ENCODE measurements at places on chromosomes 11 and 22.

DNA sequence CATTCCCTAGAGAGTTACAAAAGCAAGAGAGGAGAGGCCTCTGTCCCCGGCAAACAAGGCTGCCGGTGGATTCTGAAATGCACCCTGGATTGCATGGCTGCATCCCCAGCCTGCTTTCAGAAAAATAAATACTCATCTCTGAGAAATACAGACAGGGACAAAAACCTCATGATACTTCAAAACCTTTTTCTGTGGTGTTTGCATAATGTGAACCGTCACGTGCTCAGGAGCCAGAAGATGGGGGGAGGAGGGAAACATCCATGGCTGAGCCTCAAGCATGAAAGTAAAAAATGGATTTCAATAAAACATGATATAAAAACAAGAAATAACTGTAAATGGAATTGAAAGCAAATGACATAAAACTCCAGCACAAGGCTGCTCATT lies 198.5 kb upstream of the NCAM1 start:
- DNase-seq = no peak

GRCh38 chr11:112520354-112520753 lies 259.7 kb upstream of the PLET1 start:
- DNase-seq = no peak

GRCh38 chr11:42975180-42975529 lies 336.6 kb upstream of the API5 start:
- no peak for DNase-seq

- DNase-seq = no peak
Measured at GRCh38 chr11:4491878-4492606, 9.6 kb downstream of the OR52K1 start.

DNA sequence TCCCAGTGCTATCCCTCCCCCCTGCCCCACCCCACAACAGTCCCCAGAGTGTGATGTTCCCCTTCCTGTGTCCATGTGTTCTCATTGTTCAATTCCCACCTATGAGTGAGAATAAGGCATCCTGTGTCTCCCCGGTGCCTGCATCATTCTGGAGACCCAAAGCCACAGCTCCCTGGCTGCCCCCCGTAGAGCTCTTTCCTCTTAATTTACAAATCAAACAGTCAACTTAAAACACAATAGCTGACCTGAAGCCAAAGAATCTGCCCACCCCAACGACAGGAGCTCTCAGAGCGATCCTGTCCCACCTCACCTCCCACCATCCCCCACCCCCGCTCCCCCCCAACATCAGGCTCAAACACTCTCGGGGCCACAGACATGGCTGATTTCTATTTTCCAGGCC lies 558.3 kb downstream of the BRD1 start:
- DNase-seq = no peak

- no peak for DNase-seq
Measured at GRCh38 chr11:43035086-43035485, 276.7 kb upstream of the API5 start.

- DNase-seq = peak; percentile 55
Measured at GRCh38 chr11:66467034-66467659, 442 bp downstream of the PELI3 start.

DNA sequence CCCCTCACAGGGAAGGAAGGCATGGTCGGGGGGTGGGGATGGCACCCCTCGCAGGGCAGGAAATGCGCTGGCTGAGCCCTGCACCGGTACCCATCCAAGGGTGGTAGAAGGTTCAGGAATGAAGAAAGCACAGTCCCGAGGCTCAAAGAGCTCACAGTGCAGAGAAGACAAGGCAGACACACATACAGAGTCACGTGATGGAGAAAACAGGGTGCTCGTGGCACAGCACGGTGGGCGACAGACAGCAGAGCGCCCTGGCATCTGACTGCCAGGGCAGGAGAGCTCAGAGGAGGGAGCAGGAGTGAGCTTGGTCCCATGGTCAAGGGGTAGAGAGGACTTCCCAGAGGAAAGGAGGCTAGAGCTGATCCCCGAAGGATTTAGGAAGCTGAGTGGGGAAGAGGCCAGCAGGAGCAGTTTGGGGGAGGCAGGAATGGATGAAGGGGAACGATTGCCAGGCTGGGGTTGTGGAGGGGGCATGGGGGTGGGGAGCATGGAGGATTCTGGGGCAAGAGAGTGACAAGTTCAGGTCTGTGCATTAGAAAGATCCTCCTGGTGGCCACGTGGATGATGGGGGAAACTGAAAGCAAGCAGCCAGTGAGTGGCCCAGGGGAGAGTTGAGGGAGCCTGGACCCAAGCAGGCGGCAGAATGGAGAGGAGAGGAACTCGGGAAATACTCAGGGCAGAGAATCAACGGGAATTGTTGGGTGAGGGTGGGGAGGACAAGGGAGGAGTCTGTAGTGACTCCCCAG lies 43.9 kb downstream of the PDE2A start:
- no peak for DNase-seq

- DNase-seq = no peak
Measured at GRCh38 chr11:60347084-60347797, 20.2 kb downstream of the MS4A6E start.

DNA sequence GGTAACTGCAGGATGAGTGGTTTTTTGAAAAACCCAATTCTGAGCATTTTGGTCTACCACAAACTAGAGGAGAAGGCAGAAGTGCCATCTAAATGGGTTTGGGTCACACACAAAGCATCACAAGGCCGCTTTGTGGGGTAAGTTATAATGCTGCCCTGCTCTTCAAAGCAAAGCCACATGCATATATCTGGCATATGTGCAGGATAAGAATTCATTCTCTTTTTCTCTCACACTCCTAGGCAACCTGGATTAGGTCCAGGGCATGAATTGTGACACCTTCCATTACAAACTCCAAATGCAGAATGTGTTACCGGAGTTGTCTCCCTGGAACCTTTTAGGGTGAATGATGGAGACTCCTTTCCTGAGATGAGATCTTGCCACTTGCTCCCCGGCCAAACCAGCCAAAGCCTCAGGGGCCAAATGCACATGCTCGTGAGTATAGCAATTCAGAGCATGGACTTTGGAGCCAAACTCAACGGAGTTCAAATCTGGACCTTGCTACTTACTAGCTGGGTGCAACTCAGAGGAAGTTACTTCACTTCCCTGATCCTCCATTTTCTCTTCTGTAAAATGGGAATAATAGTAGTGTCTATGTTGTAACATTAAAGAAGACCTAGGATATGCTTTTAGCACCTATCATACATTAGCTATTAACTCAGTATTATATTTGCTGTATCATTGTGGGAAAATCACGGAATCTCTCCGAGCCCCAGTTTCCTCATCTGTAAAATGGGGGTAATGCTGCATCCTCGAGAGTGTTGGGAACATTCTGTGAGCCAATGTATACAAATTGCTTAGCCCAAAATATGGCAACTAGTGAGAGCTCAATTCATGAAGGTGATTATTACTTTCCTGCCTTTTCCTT lies 96.6 kb downstream of the COMMD9 start:
- DNase-seq = no peak

GRCh38 chr11:33017478-33017877 lies 1.8 kb downstream of the DEPDC7 start:
- no peak for DNase-seq

GRCh38 chr11:101401245-101401644 lies 182.6 kb downstream of the TRPC6 start:
- no peak for DNase-seq
